ENCODE measurements at places on chromosomes 5 and 9.

GRCh38 chr9:80320916-80321315, 749.2 kb downstream of the TLE4 start:
- DNase-seq, result no peak

- DNase-seq, result peak; percentile 69
These were observed 367.5 kb upstream of the BRINP1 start for GRCh38 chr9:119736491-119737454.

GRCh38 chr5:13439430-13439829, 505.1 kb downstream of the DNAH5 start:
- DNase-seq, result no peak

DNA sequence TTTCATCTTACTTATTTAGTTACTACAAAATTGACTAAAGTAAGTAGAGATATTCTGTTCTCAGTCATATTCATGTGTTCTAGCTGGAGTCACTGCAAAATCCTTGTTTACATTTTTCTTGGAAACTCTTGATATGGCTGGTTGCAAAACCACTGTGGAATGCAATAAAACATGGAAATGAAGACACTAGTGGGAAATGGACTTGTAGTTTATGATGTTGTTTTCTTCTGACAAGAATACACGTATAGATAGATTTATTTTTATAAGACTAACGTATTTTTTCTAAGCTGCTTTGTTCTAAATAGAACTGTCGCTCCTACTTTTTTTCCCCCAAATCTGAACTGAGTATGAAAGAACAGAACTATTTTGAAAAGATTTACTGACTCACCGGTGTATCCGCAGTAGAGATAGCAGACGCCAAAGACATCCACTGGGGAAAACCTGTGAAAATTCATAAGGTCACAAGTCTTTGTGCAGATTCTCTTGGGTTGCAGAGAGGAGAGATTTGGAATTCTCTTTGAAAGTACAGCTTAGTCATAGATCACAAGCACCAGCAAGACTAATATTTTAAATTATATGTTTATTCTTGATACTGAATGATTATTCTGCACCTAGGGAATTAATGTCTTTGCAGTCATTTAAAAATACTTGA, 119.6 kb upstream of the TAF11L2 start:
- no peak for DNase-seq

DNA sequence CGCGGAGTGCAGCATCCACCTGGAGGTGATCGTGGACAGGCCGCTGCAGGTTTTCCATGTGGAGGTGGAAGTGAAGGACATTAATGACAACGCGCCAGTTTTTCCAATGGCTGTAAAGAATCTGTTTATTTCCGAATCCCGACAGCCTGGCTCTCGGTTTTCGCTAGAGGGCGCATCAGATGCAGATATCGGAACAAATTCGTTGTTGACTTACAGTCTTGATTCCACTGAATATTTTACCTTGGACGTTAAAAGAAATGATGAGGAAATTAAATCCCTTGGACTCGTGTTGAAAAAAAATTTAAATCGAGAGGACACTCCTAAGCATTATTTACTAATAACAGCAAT, 611 bp downstream of the PCDHA3 start:
- no peak for DNase-seq

DNA sequence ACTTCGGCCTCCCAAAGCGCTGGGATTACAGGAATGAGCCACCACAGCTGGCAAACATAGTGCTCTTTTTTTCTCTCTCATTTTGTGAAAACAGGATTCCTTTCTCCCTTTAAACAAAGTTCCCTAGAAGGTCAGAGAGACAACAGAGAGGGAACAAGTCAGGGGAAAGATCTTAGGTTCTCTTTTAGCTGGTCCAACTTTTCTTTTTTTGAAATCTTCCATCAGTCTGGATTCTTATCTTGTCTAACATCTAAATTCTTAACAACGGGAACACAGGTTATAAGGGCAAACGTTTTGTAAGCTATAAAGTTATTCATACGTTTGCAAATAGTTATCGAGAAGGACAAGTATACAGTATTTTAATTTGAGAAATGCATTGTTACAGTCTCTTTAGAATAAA, 224.1 kb upstream of the TBCA start:
- no peak for DNase-seq

DNA sequence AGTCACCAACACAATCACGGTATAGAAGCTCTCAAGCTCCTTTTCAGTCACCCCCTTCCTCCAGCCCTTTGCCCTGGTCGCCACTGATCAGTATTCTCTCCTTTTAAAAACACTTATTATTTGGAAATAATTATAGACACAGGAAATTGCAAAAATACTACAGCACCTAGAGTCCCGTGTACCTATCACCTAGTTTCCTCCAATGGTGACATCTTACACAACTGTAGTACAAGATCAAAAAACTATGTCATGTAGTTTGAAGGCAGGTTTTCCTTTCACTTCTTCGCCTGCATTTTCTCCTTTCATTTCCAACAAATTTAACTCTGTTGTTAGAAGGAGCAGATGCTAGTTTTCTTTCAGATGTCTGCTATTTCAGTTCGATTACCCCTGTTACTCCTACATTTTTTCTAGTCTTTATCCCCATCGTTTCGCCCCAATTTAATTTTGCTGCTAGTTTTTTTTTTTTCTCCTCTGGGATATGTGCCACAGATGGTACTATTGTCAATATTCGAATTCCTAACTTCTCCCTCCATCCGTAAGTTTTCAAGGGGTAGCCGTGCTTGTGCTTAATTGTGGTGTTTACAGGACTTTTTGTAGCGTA, 612 bp upstream of the ATG10 start:
- peak; percentile 61 for DNase-seq

GRCh38 chr9:133489253-133490190, 10.6 kb upstream of the SLC2A6 start:
- no peak for DNase-seq

GRCh38 chr9:4742246-4742645, 1.2 kb upstream of the AK3 start:
- no peak for DNase-seq

DNA sequence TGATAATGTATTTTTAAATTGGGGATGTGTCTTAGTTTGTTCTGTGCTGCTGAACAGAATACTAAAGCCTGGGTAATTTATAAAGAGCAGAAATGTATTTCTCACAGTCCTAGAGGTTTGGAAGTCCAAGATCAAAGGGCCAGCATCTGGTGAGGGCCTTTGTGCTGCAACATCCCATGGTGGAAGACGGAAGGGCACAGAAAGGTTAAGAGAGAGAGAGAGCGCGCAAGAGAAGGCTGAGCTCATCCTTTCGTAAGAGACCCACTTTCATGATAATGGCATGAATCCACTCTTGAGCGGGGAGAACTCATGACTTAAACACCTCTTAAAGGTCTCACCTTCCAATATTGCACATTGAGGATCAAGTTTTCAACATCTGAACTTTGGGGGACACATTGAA, 79.1 kb upstream of the GOLM1 start:
- no peak for DNase-seq

DNA sequence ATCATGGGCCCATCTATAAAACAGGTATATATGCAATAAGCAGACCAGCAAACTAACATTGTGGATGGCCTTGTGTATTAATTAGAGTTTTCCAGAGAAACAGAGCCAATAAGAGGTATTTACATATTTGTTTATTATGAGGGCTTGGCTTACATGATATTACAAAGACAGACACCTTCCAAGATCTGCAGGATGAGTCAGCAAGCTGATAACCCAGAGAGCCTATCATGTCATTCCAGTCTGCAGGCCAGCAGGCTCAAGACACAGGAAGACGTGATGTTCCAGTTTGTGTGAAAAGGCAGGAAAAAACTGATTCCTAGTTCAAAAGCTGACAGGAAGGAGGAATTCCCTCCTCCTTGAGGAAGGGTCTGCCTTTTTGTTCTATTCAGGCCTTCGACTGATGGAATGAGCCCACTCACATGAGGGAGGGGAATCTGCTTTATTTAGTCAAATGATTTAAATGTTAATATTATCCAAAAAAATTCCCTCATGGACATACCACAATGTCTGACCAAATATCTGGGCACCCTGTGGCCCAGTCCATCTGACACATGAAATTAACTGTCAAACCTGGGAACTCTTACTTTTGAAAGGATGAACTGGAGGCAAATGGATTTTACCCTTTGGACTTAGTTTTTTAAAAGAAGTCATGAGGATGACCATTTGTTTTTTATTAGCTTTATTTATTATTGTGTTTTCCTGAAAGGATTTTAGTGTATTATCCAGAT, 161.2 kb upstream of the CHD1 start:
- no peak for DNase-seq

- DNase-seq, result no peak
These were observed 81.2 kb upstream of the MIER3 start for GRCh38 chr5:57033103-57033502.

- DNase-seq, result peak; percentile 48
These were observed at the start of gene TNFSF15 for GRCh38 chr9:114805670-114806525. TSS of gene TNFSF15 (minus strand) at chr9:114806039. CDS start at chr9:114806012, 27 bp downstream.

GRCh38 chr5:33032271-33033070, 321.4 kb downstream of the NPR3 start:
- DNase-seq, result no peak

DNA sequence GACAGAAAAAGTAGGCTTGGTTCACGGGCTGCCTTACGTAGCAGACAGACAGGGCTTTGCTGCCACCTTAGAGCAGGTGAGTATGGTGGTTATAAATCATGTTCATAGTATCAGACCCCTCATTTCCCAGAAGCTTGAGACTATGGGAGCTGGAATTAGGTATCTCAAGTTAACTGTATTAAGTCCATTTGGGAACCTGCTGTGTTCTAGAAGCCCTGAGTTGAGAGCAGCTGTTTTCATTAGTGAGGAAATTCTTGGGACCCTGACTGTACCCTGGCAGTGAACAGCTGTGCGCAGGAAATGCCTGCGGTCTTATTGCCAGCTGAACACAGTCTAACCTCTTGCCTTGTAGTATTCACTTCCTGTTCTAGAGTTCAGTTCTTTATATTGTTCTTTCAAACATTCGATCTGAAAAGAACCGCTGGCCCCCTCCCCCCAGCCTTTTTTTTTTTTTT, 29.8 kb downstream of the UGCG start:
- DNase-seq, result peak; percentile 79

DNA sequence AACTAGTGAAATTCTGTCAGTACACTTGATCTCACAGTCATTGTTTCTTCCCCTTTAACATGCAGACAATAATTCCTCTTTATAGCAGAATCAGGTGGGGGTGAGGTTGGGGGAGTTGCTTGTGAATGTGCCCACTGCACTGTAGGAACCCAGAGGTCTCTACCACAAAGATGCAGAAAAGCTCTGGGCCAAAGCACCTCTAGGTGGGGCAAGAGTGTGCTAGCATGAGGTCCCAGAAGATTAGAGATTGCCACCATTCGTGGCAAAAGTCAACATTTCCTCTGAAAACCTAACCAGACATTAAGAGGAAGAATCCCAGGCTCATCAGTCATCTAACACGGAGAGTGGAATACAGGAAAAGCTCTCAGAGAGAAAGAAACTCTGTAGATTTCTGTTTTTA, 74.5 kb downstream of the PTCD2 start:
- DNase-seq, result peak; percentile 55

- DNase-seq, result no peak
These were observed 71.5 kb downstream of the SEMA5A start for GRCh38 chr5:9474219-9475002.

- no peak for DNase-seq
These were observed 157.7 kb upstream of the NR3C1 start for GRCh38 chr5:143561219-143561618.
